ENCODE measurements at places on chromosomes 3 and 15.

- DNase-seq: no peak
Measured at GRCh38 chr3:122025296-122025695, 3.2 kb upstream of the ILDR1 start.

- no peak for DNase-seq
Measured at GRCh38 chr15:91974321-91974720, 120.8 kb downstream of the SLCO3A1 start.

DNA sequence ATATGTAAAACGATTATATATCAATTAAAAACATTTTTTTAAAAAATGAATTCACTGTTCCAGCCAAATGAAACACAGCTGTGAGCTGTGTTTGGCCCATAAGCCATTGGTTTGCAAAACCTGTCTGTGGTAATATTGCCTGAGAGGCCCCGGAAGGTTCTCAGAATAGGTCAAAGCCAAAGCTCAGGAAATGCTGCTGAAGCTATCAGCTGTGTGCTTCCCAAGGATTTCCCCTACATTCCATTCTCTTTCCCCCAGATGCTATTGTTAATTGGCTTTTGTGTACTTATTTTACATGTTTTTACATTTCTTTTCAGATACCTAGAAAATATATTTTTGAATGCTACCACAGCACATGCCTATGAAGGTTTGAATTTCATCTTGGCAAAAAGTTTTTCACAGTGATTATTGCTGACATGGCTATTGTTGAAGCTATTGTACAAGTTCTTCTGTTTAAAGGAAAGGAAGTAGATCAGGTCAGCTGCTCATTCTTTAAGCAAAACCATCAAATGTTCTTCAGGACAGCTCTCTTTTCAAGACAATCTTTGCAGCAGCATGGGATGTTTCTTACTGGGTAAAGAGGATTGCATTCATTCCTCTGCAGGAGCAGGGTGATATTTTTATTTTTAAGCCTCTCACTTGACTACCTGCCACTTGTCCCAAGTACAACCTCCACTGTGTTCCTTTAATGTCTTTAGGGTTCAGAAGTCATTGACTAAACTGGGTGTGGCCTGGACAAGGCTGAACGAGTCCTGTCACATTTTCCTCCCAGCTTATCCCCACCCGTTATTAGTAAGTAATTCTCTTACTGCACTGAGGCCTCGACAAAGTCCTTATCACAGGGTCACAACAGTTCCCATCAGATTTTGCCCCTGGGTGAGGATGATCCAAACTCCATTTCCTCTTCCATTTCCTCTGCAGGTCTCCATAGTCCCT lies 26.3 kb upstream of the BNC1 start:
- DNase-seq: no peak

- no peak for DNase-seq
Measured at GRCh38 chr15:61038387-61038786, 190.7 kb downstream of the RORA start.

GRCh38 chr3:54841471-54841870 lies 86.4 kb downstream of the LRTM1 start:
- no peak for DNase-seq

GRCh38 chr3:112350018-112350810 lies 17.3 kb downstream of the CD200 start:
- no peak for DNase-seq

GRCh38 chr3:43307226-43307625 lies 20.9 kb downstream of the SNRK start:
- DNase-seq: no peak

- no peak for DNase-seq
Measured at GRCh38 chr15:27077790-27078189, 106.8 kb downstream of the GABRG3 start.
